NCI-H2081 treated with DMSO at 0.1 percent for 48 hours (cell line): ENCODE measurements at places on chromosomes 2 and 18.

DNA sequence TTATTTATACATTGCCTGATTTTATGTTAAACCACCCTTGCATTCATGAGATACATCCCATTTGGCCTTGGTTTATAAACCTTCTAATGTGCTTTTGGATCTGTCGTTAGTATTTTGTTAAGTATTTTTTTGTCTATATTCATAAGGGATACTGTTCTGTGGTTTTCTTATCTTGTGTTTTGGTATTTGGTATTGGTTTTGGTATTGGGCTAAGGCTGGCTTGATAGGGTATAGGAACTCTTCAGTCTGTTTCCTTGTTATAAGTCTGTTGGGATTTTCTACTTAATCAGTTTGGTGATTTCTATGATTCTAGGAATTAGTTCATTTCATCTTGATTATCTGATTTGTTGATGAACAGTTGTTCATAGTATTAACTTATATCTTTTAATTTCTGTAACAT, 49.2 kb downstream of the RELCH start:
- no peak for DNase-seq

DNA sequence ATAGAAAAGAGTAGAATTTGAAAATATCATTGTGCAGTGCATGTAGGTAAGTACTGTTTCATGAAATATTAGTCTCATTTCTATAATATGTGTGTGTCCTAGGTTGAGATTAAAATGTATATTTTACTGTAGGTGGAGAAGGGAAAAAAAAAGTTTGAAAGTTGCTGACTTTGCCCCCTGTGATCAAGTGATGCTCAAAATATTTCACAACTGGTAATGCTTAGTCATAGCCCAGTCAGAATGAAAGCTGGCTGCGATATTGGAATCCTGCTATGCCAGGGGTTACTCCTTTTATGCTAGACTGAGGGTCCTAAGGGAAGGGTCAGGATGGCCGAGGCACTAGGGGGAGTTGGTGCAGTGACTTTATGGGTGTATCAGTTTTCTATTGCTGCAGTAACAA, 19.5 kb upstream of the CFAP36 start:
- DNase-seq, result no peak

DNA sequence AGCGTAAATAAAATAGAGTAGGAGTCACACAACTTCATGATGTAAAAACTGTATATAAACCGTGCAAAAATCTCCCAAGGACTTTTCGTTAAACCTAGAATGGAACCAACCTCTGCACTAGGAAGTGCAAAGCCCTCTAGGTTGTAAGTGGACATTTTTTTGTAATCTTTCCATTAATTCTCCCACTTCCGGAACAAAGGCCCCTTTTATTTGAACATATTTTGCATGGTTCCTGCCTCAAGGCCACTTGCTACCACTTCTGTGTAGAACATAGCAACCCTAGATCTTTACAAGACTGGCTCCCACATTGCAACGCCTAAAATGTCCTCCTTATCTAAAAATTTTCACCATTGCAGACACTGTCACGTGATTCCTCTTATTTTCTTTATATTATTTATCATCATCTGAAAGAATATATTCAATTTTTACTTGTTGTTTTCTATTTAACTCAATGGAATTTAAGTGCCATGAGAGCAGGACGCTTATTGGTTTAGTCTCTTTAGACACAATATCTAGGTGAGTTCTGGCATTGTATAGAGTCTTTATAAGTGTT, 249.6 kb upstream of the TMEFF2 start:
- DNase-seq, result no peak

GRCh38 chr2:223503746-223504145, 98.4 kb downstream of the SCG2 start:
- no peak for DNase-seq

- DNase-seq, result no peak
These were observed 142.7 kb upstream of the KLHL14 start for GRCh38 chr18:32915516-32915915.

- no peak for DNase-seq
These were observed 18.9 kb downstream of the TGIF1 start for GRCh38 chr18:3468833-3469232.

GRCh38 chr18:75123113-75123512, 85.8 kb downstream of the PTGR3 start:
- DNase-seq, result no peak

- no peak for DNase-seq
These were observed 457.2 kb upstream of the TRIB2 start for GRCh38 chr2:12259493-12259892.

GRCh38 chr2:105822186-105822585, 77.5 kb downstream of the NCK2 start:
- DNase-seq, result no peak

- no peak for DNase-seq
These were observed 32.0 kb upstream of the ANKRD62 start for GRCh38 chr18:12061685-12062084.
